ENCODE measurements at places on chromosomes 3 and 15.

GRCh38 chr3:125480656-125481374 is 39.2 kb downstream of the SNX4 start:
- DNase-seq, result no peak

DNA sequence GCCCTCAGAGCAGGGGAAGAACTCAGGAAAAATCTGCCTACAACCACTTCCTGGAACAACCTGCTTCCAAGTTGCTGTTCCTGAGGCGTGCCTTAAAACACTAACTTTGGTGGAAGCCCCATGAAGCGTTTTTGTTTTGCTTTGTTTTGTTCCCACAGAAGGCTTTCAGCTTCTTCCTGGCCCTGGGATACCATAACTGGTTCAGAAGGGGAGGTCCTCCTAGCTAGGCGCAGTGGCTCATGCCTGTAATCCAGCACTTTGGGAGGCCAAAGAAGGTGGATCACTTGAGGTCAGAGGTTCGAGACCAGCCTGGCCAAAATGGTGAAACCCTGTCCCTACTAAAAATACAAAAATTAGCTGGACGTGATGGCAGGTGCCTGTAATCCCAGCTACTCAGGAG is 1.2 kb upstream of the IP6K1 start:
- DNase-seq, result no peak

DNA sequence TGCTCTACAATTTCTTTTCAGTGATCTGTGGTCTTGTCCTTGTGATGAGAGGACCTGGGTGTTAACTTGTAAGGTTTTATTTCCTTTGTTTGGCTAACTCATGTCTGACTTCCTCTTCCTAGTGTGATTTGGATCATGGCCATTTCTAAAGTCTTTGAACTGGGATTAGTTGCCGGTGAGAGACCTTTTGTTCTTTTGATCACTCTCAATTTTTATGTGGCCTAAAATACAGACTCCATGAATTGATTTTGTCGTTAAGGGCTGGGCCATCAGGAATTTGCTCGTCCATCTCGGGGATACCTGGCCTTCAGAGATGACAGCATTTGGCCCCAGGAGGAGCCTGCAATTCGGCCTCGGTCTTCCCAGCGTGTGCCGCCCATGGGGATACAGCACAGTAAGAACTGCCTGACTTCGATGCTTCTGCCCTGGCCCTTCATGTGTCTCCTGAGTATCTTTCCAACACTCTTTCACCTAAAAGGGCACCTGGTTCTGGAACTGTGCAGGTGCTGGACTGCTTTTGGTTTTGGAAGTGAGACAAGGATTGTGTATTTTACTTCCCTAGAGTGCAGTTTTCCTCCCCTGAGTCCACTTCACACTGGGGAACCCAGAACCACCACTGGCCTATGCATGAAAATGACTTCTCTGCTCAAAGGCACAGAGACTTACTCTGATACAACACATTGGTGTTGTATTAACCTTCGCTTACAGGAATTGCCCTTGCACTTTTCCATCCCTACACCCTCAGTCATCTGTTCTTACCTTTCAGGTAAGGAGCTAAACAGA is 13.1 kb upstream of the LRRC2 start:
- DNase-seq, result no peak

GRCh38 chr3:164452707-164453106 is 625.6 kb downstream of the SI start:
- DNase-seq, result no peak

DNA sequence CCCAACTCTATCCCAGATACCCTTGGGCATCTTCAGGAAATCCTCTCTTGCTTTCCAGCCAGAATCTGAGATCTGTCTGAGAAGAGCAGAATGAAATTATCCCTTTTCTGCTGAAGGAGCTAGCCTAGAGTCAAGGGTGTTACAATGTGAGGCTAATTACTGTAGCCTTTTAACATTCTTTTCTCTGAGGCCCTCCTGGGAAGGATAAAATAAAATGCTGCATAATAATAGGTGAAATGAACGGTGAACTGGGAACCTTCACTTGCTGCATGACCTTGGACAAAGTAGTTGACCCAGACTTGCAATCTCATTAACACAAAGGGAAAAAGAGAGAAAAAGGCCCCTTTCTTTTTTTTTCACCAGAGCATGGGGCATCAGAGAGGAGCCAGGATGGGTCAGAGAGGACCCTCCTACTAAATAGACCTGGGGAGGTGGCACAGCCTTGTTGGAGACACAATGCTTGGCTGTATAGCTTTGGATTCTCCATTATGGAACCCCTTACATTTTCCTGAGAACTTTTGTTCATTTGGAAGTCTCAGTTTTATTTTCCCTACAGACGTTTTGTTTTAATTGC is 137.0 kb upstream of the LIPC start:
- no peak for DNase-seq

DNA sequence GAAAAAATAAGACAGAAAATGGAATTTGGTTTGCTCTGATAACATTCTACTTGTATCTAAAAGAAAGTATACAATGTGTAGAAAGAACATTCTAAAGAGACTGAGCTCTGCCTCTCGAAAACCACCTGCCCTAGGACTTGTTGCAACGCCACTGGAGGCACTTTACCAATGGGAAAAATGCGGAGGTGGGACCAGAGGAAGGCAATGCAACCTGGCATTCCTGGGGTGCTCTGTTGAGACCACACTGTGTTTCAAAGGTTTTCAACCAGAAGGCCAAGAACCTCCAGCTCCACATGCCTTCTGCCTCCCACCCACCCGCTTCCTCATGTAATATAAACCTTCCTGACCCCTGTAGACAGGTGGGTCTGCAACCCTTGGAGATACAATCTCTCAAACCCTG is 4.5 kb downstream of the PROK2 start:
- no peak for DNase-seq

GRCh38 chr3:18556503-18557135 is 131.5 kb upstream of the SATB1 start:
- no peak for DNase-seq

DNA sequence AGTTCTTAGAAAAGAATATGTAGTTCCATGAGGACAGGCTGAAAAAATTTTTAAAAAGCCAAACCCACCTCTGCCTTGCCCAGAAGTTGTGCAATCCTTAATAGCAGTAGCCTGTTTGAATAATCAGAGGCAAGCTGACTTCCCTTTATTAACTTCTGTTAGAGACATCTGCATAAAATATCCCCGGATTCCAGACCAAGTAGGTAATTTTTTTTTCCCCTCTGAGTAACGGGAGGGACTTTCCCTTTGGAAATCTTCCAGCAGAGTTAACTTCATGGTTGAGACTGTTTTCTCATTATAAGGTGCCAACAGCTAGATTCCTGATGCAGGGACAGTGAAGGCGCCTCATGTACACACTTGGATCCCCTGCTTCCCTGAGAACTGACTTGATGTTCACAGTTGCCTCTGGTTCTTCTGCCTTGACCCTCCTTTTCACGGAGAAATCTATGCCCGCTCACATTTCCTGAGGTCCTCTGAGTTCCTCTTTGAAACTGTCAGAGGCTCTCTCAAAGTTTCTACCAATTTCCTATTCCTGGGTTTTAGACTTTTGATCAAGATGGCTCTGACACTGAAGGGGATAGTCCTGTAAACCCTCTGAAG is 227.6 kb upstream of the BHLHE40 start:
- DNase-seq, result peak; percentile 28

- DNase-seq, result no peak
Measured at GRCh38 chr3:127585163-127585812, 5.2 kb downstream of the TPRA1 start.

DNA sequence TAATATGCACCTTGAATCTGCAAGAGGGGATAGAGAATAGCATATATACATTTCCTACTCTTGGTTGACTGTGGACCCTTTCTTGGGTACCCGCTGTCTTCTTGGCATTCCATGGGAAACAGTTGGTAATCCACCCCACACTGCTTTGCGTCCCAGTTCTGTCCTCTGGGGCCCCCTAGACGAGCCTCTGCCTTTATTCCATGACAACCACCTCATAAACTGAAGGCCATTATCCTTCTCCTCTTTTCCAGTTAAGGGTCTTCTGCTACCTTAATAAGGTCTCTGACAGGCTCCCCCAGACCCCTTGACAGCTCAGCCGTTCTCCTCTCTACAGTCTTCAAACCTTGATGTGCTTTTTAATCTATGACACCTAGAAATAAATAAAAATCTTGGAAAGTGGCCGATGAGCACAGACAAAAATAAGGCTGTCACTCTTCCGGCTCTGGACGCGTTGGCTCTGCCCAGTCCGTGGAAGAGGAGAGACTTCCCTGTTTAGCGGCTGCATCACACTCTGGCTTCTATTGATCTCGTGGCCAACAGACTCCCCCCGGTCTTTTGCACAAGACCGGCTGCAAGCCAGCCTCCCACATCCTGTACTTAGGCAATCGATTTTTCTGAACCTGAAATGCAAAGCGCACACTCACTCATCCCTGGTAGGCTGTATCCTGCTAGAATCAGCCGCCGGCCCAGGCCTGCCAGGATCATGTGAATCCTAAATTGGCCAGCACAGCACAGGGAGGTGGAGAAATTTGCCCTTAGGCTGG is 251.0 kb upstream of the TLE3 start:
- peak; percentile 67 for DNase-seq

- DNase-seq, result no peak
Measured at GRCh38 chr15:88178631-88179030, 77.9 kb downstream of the NTRK3 start.

DNA sequence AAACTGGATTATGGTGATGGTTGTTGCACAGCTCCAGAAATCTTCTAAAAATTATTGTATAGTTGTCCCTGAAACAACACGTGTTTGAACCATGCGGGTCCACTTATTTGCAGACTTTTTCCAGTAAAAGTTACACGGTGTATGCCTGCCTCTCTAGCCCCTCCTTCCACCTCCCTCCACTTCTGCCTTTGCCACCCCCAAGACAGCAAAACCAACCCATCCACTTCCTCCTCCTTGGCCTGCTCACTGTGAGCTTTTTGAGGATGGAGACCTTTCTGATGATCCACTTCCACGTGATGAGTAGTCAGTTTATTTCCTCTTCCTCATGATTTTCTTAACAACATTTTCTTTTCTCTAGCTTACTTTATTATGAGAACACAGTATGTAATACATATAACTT is 5.4 kb downstream of the CYFIP1 start:
- no peak for DNase-seq

GRCh38 chr3:4589475-4590097 is 96.4 kb downstream of the ITPR1 start:
- no peak for DNase-seq
